ENCODE measurements at places on chromosomes 6 and 20.

DNA sequence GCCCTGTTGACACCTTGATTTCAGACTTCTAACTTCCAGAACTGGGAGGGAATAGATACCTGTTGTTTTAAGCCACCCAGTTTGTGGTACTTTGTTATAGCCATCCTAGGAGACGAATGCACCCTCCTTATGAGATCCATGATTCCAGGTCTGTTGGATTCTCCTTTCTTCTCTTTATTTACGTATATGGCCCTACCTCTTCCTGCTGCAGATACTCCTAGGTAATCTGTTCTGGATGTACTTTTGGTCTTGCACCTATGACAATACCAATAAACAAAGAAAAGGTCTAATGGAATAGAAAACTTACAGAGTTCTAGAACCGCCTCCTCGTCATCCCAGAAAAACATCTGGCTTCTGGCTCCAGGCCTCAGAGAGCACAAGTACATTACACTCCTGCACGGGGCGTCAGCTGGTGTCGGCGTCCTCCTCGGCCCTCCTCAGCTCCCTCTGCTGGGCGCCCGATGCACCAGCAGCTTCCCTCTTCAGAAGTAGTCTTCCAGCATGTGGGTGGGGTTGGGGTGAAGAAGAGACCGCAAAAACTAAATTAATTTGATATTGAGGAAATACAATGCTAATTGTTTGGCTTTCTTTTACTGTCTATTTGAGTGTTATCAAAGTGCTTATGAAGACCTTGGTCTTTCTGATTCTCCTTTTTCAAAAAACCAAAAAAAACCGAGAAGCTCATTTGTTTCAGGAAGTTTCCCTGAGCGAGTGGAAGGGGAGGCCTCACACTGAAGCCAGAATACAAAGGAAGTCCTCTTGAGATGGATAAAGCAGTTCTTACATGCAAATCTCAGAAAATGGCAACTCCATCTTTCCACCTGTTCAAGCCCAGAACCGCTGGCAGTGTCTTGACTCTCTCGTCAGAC, 9.7 kb upstream of the ATXN1 start:
- peak; percentile 22 for DNase-seq

DNA sequence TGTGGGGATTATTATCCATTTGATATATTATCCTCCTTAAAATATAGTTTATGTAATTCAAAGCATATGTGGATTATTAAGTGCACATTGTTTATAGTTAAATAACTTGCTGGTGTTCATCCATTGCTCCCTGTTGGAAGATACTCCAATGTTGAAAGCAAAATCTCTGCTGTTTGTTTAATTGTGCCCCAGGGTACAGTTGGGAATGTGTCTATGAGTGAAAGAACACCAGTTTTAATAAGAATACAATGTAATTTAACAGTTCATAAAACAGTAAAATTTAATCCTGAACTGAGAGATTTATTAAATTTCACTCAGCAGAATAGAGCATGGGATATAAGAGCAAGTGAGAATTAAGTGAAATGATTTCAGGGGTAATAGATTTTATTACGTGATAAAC, 364.9 kb downstream of the GRIK2 start:
- DNase-seq: no peak

DNA sequence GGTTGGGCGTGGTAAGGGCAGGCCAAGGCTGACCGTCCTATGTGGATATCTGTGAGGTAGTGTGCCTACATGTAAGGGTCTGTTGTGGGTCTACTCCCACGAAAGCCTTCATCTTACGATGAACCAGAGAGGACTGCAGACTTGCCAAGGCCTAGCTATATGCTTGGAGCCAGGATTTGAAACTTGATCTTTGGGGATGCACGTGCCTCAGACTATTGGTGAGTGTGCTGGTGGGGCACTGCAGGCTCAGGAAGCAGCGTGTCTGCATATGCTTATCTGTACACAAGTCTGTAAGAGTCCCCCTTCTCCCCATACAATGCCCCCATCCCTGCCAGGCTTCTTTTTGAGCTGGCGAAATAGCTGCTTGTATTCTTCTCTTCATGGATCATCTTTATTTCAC, 17.9 kb downstream of the PLCG1 start:
- DNase-seq: no peak

DNA sequence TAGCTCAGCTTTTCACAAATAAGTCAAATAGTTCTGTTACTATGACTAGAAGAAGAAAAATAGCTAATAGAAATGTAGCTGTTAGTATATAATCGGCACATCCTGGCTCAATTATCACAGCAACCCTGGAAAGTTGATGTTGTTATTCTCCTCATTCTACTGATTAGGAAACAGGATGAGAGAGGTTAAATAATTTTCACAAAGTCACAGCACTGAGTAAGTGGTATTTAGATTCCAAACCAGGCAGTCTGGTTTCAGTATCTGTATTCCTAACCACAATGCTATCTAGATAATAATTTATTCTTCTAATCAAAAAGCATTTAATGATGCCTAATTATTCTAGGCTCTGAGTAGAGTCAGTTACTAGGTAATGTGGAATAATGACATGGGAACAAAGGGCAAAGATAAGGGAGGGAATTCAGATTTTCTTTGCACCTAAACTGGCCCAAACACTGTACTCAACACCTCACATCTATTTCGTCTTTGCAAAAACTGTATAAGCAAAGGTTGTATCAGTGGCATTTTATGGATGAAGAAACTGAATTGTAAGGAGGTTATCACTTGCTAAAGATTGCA, 51.3 kb downstream of the PDE7B start:
- DNase-seq: no peak

DNA sequence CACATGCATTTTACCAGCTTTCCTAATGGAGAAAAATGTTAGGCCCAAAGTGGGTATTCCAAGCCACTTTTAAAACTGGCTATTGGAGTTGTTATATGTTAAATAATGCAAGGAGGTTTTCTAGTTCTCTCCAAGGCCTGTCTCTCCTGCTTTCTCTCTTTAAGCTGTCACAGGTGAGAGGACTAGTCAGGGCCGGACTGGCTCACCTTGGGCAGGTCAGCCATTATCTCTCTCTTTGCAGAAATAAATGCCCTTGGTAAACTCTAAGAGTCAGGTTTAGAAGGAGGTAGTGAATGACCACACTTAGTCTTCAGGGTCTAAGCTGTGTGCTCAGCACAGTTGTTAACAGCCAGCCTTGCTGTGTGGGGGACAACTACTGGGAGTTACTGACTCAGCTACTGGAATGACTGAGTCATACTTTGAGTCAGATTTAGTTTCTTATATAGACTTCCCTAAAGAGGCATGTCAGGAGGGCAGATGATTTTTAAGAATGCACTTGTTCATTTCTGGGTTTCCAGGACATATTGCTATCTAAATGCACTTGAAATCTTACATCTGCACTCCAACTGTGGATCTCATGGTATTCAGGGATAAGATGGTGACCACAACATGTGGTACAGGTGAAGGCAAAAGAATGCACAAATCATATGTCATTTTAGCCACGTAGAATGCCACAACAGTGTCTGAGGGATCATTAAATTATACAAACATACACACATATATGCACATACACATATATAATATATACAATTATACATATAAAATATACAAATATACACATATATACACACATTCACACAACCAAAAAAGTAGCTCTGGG, 719.4 kb downstream of the EPM2A start:
- no peak for DNase-seq

- DNase-seq: no peak
Observed at GRCh38 chr6:37259191-37259590, 1.2 kb upstream of the TMEM217 start.

- no peak for DNase-seq
Observed at GRCh38 chr6:75114806-75115205, 91.0 kb downstream of the COL12A1 start.

GRCh38 chr6:17565399-17565798, 34.7 kb upstream of the FAM8A1 start:
- DNase-seq: no peak

- no peak for DNase-seq
Observed at GRCh38 chr6:148888856-148889255, 142.0 kb downstream of the UST start.

DNA sequence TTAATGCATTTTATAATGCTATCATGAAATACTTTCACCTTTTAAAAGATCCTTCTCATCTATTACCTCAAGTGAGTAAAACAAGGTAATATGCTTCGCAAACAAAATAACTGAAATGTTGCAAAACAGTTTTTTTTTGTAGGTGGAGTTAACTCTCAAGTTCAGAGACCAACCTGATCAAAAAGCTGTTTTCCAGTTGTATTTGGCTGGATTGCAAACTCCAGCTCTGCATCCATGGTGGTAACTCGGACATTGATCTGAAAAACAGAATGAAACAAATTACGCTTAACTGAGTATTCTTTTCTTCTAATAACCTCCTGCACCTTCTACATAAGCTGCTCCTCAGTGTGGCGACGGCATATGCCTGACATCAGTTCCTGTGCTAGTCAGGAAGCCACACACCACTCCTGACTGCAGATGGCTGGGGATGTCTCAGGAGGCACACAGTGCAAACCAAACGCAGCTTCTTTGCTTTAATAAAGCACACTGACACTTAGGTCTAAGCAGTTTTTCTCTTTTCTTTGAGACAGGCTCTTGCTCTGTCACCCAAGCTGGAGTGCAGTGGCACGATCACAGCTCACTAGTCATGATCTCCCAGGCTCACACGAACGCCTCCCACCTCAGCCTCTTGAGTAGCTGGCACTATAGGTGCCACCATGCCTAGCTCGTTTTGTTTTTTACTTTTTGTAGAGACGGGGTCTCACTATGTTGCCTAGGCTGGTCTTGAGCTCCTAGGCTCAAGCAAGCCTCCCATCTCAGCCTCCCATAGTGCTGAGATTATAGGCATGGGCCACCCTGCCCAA, 29.9 kb downstream of the EZR start:
- no peak for DNase-seq

DNA sequence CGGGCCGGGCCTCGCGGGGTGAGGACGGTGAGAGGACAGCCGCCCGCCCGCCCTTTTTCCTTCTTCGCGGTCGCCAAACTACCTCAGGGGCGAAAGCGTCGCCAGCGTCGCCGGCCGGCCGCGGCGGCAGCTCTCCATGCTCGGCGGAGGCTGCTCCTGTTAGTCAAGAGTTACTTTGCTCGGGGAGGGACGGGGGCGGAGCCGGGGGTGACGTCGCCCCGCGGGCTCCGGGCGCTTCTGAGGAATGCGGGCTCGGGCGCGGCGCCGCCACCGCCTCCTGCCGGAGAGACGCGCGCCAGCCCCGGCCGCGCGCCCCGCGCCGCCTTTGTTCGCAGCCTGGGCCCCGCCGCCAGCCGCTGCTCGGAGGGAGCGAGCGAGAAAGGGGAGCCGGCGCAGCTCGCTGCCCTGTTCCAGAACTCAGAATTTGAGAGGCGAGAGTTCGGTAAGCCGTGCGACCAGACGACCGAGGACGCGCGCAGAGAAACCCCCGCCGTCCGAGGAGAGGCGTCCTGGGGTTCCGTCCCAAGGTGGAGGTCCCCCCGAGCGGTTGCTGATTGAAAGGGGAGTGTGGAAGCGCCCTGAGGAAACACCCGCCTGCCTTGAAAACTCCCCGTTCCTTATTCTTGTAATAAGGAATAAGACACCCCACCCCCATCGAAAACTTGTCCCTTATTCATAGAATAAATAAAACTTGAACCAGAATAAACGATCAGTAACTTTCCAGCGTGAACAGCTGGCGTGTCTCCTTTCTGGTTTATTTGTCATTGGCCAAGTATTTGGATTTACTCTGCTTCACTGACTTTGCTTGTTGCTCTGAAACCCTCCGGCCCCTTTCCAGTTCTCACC, at the start of gene PTPRK:
PTPRK (minus strand) TSS at position 164 of the 846 bp plus-strand sequence. CDS start 241 bp downstream, outside the sequence.
- peak; percentile 57 for DNase-seq

DNA sequence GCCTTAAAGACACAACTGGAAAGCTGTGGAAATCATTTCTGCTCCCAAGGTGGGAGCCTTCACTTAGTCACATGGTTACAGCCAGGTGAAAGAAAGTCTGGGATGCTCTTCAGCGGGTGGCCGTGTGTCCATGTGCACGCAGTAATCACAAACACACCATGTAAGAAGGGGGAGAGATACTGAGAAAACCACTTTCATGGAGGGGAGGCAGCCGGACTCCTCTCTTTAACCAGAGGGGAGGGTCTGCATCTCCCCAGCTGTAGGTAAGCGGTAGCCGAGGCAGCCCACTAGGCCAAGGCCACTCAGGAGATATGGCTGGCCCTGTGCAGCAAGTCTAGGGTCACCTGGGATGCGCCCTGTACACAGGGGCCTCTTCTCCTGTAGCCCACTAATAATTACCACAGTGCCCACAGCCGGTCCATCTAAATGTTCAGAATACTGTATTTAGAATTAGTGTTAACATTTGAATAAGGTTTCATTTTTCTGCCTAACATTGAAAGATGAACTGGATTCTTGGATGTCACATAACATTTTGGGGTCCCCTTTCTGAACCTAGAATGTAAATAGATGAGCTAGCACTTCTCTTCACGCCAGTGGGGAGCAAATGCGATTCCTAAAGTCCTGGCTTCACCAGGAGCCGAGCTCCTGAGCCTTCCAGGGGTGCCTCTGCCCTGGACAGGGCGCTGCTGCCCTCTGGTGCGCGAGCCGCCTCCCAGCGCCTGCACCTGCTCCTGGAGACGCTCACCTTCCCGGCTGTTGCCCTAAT, 15.9 kb downstream of the GPR31 start:
- no peak for DNase-seq

DNA sequence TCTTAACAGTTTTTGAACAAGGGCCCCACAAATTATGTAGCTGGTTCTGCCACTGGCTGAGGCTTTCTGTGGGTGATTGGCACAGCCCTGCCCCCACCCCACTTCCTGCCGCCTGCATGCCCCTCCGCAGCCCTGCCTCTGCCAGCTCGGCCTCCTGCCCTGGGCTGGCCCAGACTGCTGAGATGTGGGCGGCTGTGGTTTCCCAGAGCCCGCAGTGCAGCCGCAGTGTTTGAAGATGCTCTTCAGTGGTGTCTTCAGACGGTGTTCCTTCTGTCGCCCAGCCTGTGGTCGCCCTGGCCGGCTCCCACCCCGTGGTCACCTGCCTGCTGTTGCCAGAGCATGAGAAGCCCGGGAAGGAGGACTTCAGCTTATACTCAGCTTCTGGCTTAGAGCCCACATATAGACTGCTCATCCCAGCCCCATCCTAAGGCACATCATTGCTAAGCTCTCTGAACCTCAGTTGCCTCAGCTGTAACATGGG, 154.3 kb downstream of the VEGFA start:
- no peak for DNase-seq

DNA sequence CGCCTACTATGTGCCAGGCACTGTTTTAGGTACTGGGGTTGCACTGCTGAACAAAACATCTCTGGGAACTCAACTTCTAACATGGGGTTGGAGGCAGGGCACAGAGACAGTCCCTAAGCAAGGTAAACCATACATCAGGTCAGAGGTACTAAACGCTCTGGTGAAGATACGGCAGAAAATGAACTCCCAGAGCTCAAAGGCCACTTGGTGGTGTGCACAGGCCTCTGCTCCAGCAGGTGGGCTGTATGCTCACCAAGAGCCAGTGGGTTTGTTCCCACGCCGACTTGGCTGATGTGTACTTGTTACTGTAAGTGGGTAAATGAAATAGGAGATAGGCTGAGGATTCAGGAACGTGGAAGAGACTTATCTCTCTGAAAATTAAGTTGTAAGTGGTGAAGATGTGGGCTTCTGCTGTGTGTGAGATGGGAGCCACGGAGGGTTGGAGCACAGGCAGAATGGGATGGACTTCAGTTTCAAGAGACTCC, 133.4 kb downstream of the PREX1 start:
- no peak for DNase-seq

Measured in ascending aorta (tissue), 2 donors.